ENCODE measurements at places on chromosomes 5 and 9. TPM values are rescaled to one million over a fixed set of nuclear protein-coding genes. Genes with fewer than 3 reads are reported as not detected.

- DNase-seq: no peak
Observed at GRCh38 chr5:78496373-78496772, 136.0 kb downstream of the SCAMP1 start.

- peak; percentile 79 for DNase-seq
Observed at GRCh38 chr5:1540831-1541701, 17.3 kb upstream of the LPCAT1 start.

Gene BAAT
- 0.24 TPM for total RNA-seq

DNA sequence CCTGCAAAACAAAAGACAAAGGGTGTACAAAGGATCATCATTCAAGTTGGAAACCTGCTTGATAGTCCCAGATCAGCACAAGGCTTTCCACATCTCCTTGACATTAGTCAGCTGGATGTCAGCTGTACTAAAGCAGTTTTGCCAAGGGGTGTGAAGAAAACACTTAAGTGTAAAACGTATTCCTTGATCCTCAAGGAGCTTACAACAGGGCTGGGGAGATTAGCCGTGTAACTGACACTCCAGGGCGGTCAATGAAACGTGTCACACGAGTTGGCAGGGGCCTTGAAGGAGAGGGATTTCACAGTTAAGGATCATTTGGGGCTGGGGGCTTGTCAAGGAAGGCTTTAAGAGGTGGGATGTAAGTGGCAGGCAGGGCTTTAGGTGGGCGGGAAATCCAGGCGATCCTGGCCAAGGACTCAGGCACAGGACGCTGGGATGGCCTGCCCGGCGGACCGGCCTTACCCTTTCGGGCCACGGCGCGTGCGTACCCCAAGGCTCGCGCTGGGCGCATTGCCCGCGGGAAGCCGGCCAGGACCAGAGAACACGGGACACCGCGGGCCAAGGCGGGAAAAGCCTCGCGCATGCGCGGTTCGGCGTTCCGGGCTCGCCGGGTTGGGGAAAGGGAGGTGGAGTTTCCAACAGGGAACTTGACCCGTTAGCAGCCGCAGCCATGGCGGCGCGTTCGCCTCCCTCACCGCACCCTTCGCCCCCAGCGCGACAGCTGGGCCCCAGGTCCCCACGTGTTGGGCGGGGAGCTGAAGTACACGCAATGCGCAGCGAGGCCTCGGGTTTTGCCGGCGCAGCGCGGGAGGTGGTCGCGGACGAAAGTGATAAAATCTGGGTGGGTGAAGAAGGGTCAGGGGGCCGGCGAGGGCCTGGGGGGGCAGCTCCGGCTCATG lies at the start of gene CNTLN:
Gene CNTLN, plus strand, starts transcription at position 645 of the 899 bp plus-strand sequence. Its CDS starts 26 bp downstream, at position 671.
- DNase-seq: peak; percentile 96

DNA sequence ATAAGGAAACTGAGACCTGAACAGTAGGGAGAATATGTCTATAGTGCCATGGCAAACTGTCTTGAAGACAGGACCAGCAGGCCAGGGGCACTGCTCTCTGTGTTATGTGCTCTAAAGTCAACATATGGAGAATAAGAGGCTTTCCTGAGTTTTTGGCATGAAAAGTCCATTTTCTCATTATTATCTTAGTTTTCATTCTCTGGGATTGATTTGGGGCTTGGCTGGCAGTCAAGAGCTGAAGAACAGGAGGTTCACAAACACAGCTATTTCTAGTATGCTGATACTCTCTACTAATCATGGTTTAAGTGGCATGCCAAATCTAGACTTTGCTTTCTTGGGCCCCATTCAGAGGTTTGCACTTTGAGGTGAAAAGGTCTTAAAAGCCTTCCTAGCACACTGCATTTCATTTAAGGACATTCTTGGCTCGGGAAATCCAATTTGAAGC lies 404.4 kb downstream of the ZNF608 start:
- no peak for DNase-seq

DNA sequence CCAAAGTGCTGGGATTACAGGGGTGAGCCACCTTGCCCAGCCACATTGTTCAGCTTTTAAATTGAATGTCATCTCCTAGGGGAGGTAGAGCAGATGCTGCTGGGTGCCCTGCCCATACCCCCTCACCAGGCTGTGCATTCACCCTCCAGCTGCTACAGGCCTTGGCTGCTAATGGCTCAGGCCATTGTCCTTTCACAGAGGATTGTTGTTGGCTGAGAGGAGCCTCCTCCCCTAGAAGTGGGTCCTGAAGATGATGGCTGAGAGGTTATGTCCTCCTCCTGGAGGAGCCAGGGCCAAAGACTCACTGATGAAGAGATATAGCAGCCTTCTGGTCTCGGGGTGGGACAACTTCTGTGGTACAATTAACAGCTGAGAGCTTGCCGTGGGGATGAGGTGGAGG lies 74.6 kb downstream of the PHAX start:
- DNase-seq: no peak

Gene SMU1
- 17.4 TPM for total RNA-seq

Gene NIM1K
- 0.67 TPM for total RNA-seq
